Daoy (cell line): ENCODE measurements at places on chromosomes 4 and X. TPM values are rescaled to one million over a fixed set of nuclear protein-coding genes. Genes with fewer than 3 reads are reported as not detected.

GRCh38 chr4:145083891-145084605, 13.9 kb downstream of the ANAPC10 start:
- peak; percentile 17 for DNase-seq

DNA sequence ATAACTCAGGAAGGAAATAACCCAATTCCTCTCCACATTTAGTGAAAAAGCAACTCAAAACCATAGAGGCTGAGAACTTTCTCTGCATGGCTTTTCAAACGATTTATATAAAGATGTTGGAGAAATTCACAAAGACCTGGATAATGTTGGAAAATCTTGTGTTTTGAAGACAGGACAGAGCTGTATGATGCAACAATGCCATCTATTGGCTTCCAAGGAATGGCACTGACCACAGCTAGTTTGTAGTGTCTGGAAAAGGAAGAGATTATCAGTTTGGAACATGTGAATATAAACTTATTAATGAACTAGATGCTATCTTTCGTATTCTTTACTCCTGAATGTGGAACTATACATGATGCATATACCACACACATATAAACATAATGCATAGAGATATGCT, 503.6 kb downstream of the IL1RAPL1 start:
- no peak for DNase-seq

GRCh38 chrX:129875669-129876068, 30.3 kb upstream of the UTP14A start:
- peak; percentile 65 for DNase-seq

The STATH gene
- total RNA-seq, result not detected in 2 replicates

The SMIM10 gene
- 2.7 and 3.1 TPM in 2 replicates for total RNA-seq
